ENCODE measurements at places on chromosomes 5 and 9. TPM values are rescaled to one million over a fixed set of nuclear protein-coding genes. Genes with fewer than 3 reads are reported as not detected.

DNA sequence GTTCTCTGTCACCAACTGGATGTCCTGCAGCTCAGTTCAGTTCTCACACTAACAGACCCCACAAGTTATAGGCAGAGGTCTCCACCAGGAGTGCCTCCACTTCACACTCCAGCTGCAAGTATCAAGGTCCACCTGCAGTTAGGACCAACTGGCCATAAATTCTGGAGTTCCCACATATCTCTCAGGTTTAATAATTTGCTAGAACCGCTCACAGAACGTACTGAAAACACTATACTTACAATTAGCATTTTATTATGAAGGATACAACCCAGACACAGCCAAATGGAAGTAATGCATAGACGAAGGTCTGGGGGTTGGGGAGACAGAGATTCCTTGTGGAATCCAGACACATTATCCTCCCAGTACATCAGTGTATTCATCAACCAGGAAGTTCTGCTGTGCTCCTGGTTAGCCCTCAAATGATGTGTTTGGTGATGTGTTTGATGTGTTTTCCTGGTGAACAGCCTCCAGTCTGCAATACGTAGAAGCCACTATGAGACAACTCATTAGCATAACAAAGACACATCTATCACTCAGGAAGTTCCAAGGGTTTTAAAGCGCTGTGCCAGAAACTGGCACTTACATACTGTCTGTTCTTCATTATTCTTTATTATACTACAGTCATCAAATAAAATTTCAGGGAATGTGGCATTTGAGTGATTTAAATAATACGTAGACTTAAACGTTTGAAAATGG lies 25.4 kb downstream of the OGN start:
- DNase-seq = no peak

- no peak for DNase-seq
These were observed 69.5 kb upstream of the HSPB3 start for GRCh38 chr5:54385994-54386393.

DNA sequence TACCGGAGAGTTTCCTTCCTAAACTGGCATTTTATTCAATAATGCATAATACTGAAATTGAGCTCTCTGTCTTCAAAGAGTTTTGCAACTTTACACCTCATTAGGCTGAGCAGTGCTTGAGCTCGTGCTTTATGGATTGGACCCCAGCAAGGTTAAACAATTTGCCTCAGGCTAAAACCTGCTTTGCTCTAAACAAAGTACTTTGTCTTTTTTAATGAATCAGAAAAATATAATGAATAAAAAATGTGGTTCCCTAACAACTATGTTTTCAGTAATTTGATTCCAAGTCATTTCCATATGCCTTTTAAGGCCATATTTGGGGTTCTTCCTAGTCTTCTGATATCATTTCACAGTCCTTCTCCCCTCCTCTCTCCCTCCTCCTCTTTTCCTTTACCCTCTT lies 20.0 kb downstream of the ZNF366 start:
- no peak for DNase-seq

DNA sequence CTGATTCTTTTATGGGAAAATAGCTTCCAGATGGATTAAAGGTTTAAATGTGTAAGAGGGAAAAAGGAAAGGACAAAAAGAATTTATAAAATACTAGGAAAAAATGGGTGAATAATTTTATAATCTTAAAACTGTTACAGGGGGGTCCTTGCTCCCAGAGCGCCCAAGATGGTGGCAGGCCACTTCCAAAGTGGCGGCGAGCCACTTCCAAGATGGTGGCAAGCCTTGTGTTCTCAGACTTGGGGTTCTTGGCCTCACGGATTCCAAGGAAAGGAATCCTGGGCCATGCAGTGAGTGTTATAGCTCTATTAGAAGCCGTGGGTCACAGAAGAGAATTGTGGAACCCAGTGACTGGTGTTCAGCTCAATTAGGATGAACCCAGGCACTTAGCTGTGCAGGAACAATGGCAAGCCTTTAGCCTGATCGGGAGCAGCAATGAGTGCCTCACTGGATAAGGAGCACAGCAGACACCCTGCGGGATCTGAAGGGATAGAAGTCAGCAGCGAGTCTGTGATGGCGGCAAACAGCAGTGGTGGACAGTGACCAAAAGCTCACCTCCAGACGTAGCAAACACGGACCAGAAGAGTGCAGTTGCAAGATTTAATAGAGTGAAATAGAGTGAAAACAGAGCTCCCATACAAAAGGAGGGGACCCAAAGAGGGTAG lies 83.2 kb upstream of the SNCAIP start:
- no peak for DNase-seq

Gene TAF11L11
- total RNA-seq = not detected

Gene IL3
- total RNA-seq = not detected

- DNase-seq = no peak
These were observed 26.4 kb downstream of the TMOD1 start for GRCh38 chr9:97527626-97528528.

DNA sequence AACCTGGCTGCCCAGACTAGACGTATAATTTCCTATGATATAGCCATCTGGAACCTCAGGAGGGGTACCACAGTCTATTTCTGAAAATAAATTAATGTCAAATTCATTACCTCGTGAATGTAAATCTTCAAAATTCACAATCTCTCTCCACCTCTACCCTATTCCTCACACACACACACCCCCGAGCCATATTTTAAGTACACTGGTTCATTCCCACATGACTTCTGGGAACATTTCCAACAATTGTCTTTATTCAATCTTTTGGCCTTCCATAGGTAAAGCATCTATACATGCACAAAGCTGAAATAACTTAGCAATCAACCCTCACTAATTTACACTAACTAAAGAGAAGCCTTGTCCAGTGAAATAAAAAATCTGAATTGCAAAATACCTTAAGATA lies 32.7 kb downstream of the SUSD1 start:
- no peak for DNase-seq

DNA sequence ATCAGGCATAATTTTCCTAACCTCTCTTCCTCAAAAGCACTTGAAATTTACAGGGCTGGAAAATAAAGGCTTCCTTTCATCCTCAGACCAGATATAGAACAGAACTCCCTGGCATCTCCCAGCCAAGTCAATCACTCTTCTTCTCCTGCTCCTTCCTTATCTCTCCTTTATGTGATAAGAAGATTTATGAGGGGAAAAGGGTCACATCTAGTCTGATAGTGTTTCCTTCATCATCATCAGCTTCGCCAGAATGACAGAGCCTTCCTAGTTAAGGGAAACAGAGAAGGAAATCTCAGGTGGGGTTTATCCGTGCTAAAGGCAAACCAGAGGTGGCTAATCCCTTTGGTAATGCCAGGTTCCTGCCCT lies 36.2 kb downstream of the LIX1 start:
- DNase-seq = no peak

- no peak for DNase-seq
These were observed 139.1 kb downstream of the PIP5K1B start for GRCh38 chr9:68844157-68844556.
